ENCODE measurements at places on chromosomes 12 and 14. TPM values are rescaled to one million over a fixed set of nuclear protein-coding genes. Genes with fewer than 3 reads are reported as not detected.

Gene PZP
- polyA plus RNA-seq: not detected

Gene DNAI7
- 0.34 TPM for polyA plus RNA-seq

Gene CCDC60
- polyA plus RNA-seq: not detected

Gene KSR2
- polyA plus RNA-seq: 0.15 TPM

Gene B4GALNT3
- polyA plus RNA-seq: 0.34 TPM

Gene PLEKHG7
- polyA plus RNA-seq: not detected

Gene PIWIL1
- polyA plus RNA-seq: 0.03 TPM

Gene LTB4R
- 11.9 TPM for polyA plus RNA-seq

Gene MAP1LC3B2
- 0.81 TPM for polyA plus RNA-seq

Gene ARG2
- 2.6 TPM for polyA plus RNA-seq

Gene LUM
- 50.2 TPM for polyA plus RNA-seq

Gene CAPZA3
- not detected for polyA plus RNA-seq

Gene B3GNT4
- polyA plus RNA-seq: 0.81 TPM

Gene GPR84
- polyA plus RNA-seq: not detected

Gene RIMBP2
- 1.1 TPM for polyA plus RNA-seq

Gene KRT85
- polyA plus RNA-seq: not detected

Gene KRT82
- not detected for polyA plus RNA-seq

Gene DYRK4
- polyA plus RNA-seq: 42.7 TPM

Gene RASSF3
- polyA plus RNA-seq: 11.1 TPM

Gene AVPR1A
- polyA plus RNA-seq: not detected

Gene CCNT1
- polyA plus RNA-seq: 7.2 TPM

Gene WSB2
- polyA plus RNA-seq: 62.6 TPM

Gene GARIN6
- polyA plus RNA-seq: not detected

Gene MANSC1
- 2.9 TPM for polyA plus RNA-seq

Gene FGF6
- not detected for polyA plus RNA-seq

Gene NFE2
- 0.25 TPM for polyA plus RNA-seq

Gene CFAP54
- polyA plus RNA-seq: 0.87 TPM

Gene WDHD1
- 3.6 TPM for polyA plus RNA-seq

Gene STAC3
- polyA plus RNA-seq: 0.63 TPM
